AML-193 (cell line): ENCODE measurements at places on chromosomes 6 and 20.

- DNase-seq: no peak
Observed at GRCh38 chr20:33308668-33309067, 25.7 kb downstream of the BPIFB1 start.

GRCh38 chr6:37359039-37359438 is 5.3 kb downstream of the RNF8 start:
- DNase-seq: no peak

DNA sequence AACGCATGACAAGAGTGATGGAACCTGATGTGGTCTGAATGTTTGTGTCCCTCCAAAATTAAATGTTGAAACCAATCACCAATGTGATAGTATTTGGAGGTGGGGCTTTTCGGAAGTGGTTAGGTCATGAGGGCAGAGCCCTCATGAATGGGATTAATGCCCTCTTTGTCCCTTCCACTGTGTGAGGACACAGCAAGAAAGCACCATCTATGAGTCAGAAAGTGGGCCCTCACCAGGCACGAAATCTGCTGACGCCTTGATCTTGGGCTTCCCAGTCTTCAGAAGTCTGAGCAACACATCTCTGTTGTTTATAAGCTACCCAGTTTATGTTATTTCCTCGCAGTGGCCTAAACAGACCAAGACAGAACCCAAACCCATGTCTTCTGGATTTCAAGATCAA is 244.0 kb upstream of the JAG1 start:
- no peak for DNase-seq

GRCh38 chr6:53333439-53334408 is 15.0 kb downstream of the ELOVL5 start:
- no peak for DNase-seq

DNA sequence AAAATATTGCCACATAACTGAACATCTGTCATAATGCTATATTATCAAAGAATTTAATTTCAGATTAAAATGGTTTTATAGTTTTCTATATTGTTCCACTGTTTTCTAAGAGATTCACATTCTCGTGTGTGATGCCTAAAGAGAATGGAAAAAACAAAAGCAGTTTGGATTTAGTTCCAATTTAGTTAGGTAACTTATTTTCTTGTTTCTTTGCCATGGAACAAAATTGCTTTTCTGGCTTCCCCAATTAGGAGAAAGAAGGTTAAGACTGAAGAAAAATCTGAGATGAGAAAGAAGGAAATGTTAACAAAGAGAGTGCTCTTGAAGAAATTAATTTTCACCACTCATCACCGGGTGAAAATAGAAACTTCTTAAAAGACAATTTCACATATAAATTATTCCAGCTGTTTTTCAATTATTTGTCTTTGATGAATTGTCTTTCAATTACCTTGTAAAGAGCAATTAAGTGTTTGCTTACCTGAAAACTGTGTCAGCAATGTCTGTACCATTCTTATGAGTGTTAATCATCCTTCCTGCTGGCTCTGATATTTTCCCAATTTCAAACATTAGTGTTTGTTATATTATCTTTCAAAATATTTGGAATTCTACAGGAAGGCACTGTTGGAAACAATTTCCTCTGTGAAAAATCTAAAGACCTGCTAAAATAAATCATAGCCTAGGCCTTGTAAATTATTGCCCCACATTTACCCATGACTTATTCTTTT is 19.5 kb downstream of the PHACTR2 start:
- no peak for DNase-seq

GRCh38 chr6:158715330-158716311 is 65.8 kb downstream of the SYTL3 start:
- peak; percentile 35 for DNase-seq

DNA sequence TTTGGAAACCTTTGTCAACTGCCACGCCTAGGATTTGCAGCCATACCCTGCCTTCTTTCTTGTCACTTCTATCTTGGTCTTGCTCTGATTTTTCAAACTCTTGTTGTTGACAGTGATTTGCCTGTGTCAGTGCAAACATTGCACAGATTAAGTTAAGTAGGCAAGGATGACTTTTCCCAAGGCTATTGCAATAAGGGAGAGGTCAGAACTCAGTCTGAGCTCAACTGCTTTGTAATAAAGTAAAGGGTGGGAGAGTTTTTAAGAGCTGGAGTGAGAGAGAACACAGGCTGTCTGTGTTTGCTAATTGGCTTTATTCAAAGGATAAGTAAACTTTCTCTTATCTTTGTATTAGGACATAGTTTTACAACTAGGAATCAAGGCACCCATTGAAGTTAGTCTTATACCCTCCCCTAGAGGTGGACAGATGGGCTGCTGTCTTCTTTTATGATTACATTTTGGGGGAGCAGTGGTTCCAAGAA is 448.6 kb downstream of the PHF3 start:
- no peak for DNase-seq

DNA sequence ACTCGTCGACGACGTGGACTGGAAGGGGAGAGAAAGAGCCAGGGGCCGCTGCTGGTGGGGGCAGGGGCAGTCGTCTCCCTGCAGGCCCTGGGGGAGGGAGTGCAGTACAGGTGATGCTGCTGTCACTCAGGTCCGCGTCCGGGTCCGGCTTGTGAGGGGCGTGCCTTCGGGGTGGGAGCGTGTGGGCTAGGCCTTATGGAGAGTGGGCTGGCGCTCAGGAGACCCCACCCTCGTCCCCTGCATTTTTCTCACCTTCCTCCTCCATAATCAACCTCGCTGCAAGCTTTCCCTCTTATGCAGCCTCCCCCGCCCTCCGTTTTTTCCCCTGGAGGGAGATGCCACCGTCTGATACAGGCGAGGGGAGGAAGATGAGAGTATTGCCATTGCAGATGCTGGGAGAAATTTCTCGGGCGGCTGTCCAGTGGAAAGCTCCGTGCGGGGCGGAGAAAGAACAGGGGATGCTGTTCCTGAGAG is 632 bp downstream of the PCMT1 start:
- peak; percentile 28 for DNase-seq

DNA sequence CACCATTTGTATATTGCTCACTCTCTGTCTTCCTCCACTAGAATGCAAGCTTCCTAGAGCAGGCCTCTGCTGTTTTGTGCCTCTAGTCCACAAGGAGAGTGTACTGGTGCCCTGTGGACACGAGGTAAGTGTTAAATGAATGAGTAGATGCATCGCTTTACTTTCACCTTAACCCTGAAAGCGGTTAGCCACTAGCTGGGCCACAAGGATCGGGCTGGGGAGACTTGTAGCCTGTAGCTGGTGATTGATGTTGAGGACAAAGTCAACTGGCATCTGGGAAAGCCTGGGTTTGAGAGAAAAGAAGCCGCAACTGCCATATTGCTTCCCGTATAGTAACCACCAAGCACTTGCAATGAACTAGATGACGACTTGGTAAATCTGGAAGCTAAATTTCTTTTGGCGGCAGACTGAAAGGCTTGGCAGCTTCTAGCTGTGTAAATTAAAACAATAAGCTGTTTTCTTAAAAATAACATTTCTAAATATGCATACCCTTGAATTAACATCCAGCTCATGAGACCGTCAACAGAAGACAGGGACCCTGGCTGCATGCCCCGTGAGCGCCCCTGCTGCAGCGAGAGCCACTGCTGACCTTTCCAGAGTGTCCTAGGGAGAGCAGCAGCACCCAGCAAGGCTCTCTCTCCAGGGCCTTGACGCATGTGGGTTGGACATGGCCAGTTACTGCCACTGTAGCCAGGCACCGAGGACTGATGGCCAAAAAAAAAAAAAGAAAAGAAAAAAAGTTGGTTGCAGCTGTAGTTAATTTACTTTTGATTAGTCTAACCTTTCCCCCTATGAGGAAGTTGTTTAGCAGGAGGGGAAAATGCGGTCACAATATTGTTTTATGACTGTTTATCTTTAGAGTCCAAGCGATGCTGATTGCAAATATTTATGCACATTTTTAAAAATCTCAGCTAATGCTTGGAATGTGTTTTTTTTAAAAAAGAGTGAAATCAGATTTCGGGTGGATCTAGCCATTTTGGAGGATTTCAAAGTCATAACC is 315.1 kb downstream of the TFAP2C start:
- no peak for DNase-seq

- no peak for DNase-seq
Observed at GRCh38 chr6:3946778-3947177, 97.6 kb downstream of the FAM50B start.

- DNase-seq: no peak
Observed at GRCh38 chr6:15616261-15616660, 46.6 kb downstream of the DTNBP1 start.

- DNase-seq: no peak
Observed at GRCh38 chr20:958936-959815, 42.9 kb downstream of the RSPO4 start.

DNA sequence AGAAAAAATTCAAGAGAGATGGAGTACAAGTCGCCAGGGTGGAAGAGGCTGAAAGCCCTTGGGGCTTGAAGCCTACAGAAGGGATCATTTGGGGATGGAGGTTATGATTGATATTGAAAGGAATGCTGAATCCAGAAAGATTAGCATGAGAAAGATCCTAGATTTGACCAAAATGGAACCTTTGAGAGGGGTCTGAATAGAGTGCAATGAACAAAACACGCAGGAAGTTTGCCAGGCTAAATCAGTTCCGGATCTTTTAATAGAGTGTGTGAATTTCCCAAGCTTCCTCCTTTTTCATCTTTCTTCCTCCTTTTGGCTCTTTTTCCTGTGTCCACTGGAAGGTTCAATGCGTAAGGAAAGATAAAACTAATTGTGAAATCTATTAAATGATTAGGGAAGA is 15.3 kb downstream of the IPCEF1 start:
- DNase-seq: no peak

DNA sequence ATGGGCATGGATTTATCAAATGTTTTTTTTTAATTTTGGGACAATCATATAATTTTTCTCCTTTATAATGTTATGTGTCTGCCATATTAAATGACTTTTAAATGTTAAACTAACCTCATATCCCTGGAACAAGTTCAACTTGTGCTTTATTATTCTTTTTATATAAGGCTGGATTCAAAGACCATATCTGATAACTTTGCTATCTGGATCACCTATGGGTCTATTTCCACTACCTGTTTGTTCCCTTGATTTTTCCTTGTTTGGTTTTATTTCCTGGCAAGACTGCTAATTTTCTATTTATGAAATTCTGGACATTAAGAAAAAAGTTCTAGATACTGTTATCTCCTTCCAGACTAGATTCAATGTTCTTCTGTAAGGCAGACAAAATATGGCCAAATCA is 58.8 kb downstream of the TXNDC5 start:
- DNase-seq: no peak

DNA sequence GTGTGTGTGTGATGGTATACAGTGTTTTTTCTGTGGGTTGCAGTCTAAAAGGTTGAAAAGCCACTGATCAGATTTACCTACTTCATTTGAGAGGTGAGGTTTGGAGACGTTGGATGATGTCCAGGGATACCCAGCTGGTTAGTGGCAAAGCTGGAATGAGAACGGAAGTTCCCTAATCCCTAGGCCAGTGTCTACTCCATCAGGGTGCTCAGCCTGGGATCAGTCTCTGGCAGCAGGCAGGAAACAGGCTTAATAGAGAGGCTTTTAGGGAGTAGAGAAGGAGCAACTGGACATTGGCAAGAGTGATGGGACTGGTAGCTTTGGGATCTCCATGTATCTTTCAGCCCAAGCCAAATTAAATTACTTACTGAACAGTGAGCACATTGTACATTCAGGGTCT is 80.7 kb downstream of the C6orf52 start:
- DNase-seq: no peak

- no peak for DNase-seq
Observed at GRCh38 chr6:95518630-95519227, 58.6 kb upstream of the MANEA start.

DNA sequence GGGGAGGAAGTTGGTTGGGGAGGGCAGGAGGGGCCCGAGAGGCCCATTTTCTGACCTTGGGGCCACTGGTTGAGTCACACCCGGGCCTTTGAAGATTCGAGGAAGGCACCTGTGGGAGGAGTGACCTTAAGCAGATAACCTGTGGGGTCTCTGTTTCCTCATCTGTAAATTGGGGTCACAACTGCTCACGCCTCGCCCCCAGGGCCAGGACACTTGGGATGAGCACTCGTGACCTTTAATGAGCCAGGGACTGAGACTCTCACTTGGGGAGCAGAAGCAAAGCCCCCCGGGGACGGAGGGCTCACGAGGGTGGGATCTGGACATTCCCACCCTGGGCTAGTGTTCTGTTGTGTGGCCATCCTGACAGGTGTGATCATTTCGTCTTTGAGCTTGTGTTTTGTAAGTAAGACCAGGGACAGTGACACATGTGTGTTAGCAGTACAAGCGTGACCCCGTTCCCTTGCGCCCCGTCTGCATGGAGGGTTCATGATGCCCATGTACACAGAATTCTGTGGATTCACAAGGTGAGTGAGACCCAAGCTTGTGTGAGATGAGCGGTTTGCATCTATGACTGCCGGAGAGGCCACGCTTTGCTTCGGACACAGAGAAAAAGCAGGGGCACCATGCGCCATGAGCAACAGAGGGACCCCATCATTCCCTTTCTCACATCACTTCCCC is 79.3 kb upstream of the PMEPA1 start:
- DNase-seq: no peak

DNA sequence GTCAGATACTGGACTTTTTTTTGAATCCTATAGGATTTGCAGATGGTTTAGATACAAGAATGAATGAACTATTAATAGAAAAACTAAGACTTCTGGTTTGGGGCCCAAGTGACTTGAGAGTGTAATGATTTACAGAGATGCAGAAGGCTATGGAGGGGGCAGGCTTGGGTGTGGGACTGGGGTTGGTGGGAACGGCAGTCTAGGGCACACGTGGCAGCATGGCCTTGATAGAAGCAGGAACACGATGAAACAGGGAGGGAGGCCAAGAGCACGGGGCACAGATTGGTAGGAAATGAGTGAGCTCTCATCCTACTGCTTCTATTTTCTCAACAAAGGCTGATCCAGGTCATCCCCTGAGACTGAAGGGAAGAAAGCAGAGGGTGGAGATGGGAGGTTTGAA is 3.4 kb upstream of the UST start:
- DNase-seq: no peak

GRCh38 chr6:7574500-7574899 is 15.5 kb upstream of the SNRNP48 start:
- DNase-seq: no peak

DNA sequence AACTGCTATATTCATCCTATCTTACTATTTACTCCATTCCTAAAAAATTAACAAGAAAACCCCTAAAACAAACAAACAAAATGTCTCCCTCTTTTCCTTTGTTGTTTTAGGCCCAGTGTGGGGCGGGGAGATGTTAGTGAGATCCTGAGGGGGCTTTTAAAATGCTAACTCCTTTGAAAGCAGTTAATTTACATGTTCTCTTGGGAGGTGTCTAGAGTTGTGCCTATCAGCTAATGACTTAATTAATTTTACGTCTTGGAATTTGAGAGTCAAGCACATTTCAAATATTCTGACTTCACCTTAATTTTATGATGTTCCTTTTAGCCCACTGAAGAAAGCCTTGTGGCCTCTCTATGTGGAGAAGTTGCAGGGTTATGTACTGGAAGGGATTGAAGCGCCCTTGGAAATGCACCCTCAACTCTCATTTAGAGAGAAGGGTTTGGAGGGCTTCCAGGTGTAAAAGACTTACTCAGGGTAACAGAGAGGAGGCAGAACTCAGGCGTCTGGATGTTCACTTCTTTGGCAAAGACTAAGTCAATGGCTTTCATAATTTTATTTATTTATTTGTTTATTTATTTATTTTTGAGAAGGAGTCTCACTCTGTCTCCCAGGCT is 4.9 kb downstream of the SASH1 start:
- no peak for DNase-seq

- no peak for DNase-seq
Observed at GRCh38 chr6:4946521-4946920, 57.3 kb downstream of the RPP40 start.

- no peak for DNase-seq
Observed at GRCh38 chr6:84344005-84344404, 116.6 kb upstream of the CEP162 start.
